ENCODE measurements at places on chromosomes 7 and 10.

DNA sequence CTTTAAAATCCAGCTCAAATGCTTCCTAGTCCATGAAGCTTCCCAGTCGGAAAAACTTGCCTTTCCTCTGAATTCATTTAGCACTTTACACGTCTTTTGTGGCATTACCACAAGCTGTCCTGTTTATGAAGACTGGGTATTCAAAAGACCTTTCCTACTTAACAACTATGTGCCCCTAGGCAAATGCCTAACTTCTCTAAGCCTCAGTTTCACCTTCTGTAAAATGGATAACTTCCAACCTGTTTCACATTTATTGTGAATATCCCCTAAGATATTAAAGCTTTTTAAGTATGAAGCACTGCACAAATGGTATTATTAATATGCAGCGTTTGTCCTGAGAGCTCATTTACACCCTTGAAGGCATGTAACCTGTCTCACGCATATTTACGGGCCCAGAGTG, 843 bp downstream of the CFAP70 start:
- DNase-seq = no peak

- DNase-seq = no peak
Measured at GRCh38 chr10:100469756-100470155, 6.9 kb downstream of the WNT8B start.

DNA sequence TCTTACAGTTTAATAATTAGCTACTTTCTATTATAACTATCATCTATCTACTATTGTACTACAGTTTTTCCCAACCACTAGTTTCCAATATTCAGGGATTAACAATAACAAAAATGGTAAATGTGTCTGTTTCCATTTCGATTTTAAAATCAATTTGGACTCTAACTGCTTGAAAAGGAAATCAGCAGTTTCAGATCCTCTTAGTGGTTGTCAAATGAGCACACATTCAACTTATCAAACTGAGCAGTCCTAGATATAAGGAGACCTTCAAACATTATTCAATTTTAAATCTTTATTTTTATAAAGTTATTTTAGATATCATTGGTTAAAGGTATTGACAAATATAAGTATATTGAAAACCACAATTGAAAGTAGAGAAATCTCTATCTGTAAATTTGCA, 46.8 kb upstream of the CD36 start:
- DNase-seq = no peak

DNA sequence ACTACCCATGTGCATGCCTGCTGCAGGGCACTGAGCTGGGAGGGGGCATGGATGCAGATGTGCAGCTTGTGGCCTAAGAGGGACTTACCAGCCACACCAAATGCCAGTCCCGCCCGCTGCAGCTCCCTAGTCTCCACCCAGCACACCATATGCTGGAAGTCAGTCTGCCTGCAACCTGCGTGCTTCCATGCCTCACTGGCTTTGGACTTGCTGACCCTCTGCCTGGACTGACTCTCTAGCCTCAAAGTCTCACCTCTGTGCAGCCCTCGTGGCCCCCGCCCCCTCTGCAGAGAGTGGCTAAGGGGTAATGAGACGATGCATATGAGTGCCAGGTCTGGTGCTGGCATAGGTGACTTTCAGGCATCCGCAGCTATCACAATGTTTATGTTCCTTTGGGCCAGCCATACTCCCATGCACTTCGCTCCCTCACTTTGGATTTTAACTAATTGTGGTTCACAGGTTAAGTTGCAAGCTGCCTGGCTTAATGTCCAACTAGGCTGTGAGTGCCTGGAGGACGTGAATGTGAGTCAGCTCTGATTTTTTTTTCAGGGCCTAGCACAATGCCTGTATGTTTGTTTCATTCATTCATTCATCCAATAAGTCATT, 21.7 kb downstream of the TRIM8 start:
- no peak for DNase-seq

GRCh38 chr10:78405231-78405630, 371.6 kb downstream of the RPS24 start:
- no peak for DNase-seq

DNA sequence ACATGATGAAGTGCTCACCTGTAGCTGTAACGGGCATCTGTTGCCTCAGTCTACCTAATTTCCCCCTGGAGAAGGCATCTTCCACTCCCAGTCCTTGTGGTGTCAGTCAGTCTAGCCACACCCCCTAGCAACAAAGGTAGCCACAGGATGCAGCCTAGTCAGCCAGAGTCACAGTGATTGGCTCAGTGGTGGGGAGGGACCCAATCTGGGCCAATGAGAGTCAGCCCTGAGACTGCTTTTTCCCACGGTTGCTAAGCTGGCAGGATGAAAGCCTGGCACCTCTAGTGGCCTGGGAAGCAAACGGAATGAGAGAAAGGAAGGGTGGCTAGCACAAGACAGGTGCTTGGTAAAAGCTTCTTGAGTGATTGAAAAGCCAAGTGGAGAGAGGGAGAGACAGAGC, 118.6 kb downstream of the SH3PXD2A start:
- peak; percentile 72 for DNase-seq

DNA sequence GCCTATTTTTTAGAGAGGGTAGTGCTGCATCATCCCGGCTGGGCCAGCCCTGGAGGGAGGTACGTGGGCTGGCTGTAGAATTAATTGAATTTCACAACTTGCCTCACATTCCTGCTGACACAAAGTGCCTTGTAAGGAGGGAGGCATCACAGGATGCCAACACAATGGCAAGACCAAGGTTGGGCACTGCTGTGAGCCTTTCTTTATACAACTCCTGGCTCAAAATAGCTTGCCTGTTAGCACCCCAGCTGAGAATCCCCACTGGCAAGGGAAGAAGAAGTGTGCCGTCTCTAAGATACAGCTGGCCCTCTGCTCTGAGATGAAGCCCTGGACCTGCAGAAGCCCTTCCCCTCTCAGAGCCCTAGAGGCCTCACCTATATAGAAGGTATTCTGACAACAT, 873.9 kb downstream of the GRID1 start:
- no peak for DNase-seq

GRCh38 chr7:17054836-17055235, 173.1 kb upstream of the AGR3 start:
- DNase-seq = no peak
